ENCODE measurements at places on chromosomes 5 and 9.

GRCh38 chr5:53381-54174, 38.4 kb upstream of the PLEKHG4B start:
- no peak for DNase-seq

DNA sequence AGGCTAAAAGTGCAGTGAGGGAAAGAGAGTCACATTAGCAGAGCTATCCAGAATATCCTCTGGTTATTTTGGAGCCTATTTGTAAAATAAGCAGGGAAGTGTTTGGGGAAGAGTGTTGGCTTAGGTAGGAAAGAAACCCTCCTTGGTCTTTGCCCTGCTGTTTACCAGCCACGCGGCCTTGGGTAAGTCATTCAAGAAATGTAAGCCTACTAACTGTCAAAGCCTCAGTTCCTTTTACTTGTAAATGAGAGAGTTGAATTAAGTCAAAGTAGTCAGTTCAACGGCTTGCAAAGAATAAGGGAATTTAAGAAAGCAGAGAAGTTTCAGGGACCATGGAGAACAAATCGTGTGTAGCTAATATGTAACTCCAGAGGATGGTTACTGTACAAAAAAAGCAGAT, 75.8 kb upstream of the TNC start:
- no peak for DNase-seq

DNA sequence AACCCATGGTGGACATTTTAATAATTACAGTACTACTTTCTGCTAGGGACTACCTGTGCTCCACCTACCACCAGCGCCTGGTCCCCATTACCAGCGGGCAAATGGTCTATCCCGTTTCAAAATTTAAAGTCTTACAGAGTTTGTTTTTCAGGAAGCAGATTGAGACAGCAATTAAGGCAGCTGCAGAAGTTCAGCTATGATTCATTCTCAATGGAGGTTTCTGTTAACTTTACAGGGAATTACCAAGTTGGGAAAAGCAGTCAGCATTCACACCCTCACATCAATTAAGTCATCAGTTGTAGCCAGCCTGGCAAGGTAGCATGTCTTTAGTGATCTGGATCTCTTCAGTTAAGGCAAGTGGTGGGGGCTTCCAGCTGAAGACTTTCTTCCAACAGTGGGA, 410.6 kb upstream of the DAB2 start:
- no peak for DNase-seq

DNA sequence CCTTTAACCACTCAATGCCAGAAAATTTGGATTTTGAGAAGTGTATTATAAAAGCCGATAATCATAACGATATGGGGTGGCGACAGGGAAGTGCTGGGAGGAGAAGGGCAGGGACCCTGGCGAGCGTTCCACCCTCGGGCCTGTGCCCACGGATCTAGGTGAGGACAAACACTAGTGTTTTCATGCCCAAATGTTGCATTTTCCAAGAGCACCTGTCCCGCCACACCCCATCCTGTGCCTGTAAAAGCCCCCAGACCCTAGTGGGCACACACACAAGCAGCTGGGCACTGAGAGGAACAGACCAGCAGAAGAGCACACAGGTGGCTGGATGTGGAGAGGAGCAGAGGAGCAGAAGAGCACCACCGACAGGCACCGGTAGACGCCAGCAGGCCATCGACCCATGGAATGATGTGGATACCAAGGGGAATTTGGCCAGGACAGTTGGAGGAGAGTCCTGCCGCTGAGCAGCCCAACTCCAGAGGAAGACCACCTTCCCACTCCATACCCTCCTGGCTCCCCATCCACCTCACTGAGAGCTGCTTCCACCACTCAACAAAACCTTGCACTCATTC, 315.0 kb downstream of the EDIL3 start:
- DNase-seq, result no peak

GRCh38 chr5:8720506-8720905, 825.4 kb downstream of the SEMA5A start:
- no peak for DNase-seq

GRCh38 chr5:75482482-75482881, 28.9 kb downstream of the CERT1 start:
- no peak for DNase-seq

GRCh38 chr5:40587376-40587775, 92.3 kb upstream of the PTGER4 start:
- no peak for DNase-seq

DNA sequence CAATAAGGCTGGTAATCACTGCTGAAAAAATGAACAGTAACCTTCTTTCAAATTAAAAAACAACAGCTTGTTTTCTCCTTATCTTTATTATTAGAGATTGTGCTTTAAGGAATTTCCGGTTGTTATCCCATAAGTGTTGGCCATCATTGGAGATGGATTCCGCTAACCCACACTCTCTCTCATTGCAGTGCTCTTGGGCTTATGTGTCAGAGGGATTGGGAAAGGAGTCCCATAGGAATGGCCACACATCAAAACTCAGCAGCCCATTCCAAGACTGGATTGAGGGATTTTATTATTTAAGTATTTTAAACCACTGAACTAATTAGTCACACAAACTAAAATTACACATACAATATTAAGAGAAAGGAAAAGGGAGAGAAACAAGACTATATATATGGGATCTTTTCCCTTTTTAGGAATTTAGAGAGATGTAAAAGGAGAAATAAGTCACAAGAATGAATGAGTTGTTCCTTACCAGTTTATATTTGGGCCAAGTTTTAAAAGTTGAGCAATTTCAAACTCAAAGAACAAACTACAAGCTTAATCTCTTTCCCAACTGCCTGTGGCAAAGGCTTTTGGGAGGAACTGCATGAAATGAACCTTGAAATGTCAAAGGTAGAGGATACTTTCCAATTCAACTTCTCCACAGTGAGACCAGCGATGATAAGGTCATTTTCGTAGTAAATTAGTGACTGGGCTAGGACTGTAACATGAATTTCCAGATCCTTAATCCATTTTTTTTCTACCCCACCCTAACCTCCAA, 2.4 kb downstream of the SPINK6 start:
- DNase-seq, result no peak

- no peak for DNase-seq
These were observed 140.8 kb downstream of the CEMIP2 start for GRCh38 chr9:71627537-71627936.

DNA sequence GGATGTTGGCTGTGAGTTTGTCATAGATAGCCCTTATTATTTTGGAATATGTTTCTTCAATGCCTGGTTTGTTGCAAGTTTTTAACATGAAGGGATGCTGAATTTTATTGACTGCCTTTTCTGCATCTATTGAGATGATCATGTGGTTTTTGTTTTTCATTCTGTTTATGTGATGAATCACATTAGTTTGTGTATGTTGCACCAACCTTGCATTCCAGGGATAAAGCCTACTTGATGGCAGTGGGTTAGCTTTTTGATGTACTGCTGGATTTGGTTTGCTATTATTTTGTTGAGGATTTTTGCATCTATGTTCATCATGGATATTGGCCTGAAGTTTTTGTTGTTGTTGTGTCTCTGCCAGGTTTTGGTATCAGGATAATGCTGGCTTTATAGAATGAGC, 225.6 kb downstream of the PCSK1 start:
- DNase-seq, result no peak

- no peak for DNase-seq
These were observed 29.3 kb upstream of the MINAR2 start for GRCh38 chr5:129718471-129719090.

GRCh38 chr9:129656795-129657390, 8.6 kb upstream of the PRRX2 start:
- no peak for DNase-seq

DNA sequence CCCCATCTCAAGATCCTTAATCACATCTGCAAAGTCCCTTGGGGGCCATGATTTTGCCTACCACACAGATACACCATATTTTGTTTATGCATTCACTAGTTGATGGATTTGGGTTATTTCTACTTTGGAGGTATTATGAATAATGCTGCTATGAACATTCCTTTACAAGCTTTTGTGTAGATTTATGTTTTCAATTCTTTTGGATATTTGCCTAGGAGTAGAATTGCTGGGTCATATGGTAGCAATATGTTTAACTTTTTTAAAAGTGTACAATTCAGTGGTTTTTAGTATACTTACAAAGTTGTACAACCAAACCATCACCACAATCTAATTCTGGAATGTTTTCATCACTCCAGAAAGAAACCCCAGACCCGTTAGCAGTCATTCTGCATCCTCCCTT, 7.8 kb upstream of the ANP32B start:
- DNase-seq, result no peak

DNA sequence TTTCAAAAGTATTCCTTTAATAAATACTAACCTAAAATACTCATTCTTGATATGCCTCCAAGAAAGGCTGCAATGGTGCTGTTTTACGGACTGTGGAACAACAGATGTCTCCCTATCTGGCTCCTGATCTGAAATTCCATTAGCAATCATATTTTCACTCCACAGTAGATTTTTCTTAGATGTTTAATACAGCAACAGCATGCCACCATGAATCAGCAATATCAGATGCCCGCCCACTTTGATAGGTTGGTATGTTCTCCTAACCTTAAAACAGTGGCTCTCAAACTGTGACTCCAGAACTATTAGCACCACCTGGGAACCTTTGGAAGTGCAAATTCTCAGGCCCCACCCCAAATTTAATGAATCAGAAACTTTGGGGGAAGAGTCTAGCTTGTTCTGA, 110.2 kb downstream of the MLLT3 start:
- DNase-seq, result no peak

DNA sequence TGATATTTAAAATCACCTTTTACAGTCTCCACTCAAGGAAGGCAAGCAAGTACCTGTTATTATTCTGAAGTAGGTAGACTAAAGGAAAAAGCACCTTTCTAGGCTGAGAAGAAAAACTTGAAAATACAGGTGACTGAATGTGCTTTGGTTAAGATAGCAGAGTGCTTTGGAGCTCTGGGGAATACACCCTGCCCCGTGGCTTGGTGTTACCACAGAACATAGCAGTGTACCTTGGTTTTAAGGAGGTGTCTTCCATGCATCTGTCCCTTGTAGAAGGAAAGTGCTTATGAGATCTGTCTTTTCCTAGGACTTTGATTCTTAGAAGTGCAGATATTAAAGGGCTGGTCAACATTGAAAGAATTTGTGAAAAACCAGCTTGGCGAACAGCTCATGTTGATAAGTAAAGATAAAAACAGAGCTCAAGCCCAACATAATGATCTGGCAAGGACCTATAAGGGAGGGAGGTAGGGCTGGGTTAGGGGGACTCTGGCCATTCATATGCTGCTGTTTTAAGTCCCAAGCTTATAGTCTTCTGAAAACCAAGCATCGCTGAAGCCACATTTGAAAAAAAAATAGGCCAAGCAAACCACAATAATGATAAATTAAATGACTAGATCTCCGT, 66.8 kb downstream of the ZNF608 start:
- no peak for DNase-seq

GRCh38 chr9:83956436-83957247, 23.4 kb downstream of the HNRNPK start:
- peak; percentile 59 for DNase-seq

GRCh38 chr5:38871790-38872551, 26.2 kb downstream of the OSMR start:
- no peak for DNase-seq

DNA sequence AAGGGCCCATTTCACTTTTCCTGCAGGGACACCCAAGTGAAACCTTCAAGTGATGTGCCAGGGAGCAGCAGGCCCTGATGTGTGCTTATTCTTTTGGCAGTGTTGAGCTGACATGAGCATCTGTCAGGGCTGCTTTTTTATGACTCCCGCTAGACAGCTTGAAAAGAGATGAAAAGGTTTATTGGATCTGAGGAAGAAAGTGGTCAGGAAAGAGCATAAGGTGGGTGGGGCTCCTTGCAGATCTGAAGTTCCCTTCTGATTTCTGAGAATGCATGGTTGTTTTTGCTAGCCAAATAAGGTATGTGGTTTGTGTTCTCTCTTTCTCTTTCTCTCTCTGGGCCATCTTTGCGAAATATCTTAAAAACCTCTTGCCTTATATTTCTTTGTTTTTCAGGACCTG, 316.1 kb downstream of the DMRT2 start:
- DNase-seq, result no peak

GRCh38 chr5:164336906-164337305, 831.5 kb downstream of the MAT2B start:
- no peak for DNase-seq

DNA sequence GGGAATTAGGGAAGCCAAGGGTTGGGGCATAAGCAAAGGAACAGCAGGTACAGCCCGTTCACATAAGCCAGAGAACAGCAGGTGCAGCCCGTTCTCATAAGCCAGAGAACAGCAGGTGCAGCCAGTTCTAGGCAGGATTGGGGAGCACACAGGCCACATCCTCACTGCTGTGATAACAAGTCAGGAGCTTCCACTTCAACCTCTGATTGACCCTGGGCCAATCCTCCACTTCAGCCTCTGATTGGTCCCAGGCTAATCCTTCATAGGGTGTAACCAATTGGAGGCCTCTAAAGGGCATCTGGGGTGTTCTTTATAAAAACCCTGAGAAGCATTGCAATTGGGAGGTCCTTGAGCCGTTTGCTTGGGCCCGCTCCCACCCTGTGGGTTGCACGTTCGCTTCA, 27.5 kb downstream of the CEL start:
- DNase-seq, result no peak

- DNase-seq, result no peak
These were observed 156.4 kb downstream of the CWC27 start for GRCh38 chr5:64925123-64925522.

- DNase-seq, result peak; percentile 19
These were observed 30.6 kb upstream of the IQGAP2 start for GRCh38 chr5:76372323-76373054.

DNA sequence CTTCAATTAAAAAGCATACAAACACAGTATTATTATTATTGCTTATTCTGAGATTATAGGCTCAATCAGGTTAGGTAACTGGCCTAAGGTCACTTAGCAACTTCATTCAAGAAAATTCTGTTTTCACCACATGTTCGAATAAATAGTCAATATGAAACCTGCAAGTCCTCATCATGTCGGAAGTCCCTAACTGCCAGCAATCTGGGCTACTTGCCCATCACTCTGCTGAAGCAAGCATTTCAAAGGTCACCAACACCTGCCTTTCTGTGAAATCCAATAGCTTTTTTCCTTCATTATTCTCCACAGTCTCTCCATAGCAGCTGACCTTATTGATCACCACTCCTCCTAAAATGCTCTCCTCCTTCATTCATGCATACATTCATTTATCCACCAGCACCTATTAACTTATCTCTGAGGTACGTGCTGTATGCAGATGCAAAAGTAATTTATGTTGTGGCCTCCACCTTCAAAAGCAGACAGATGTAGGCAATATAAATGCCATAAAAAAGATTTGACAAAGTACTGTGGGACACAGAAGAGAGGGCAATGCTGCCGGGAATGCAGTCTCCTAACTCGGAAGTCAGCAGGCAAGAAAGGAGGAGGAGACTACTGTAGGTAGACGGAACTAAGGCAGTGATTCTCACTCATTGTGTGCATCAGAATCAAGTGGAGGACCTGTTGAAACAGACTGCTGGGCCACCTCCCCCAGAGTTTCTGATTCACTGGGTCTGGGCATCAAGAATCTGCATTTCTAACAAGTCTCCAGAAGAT, 310.9 kb downstream of the BNC2 start:
- DNase-seq, result no peak

GRCh38 chr5:142065273-142065672, 43.3 kb upstream of the NDFIP1 start:
- no peak for DNase-seq

DNA sequence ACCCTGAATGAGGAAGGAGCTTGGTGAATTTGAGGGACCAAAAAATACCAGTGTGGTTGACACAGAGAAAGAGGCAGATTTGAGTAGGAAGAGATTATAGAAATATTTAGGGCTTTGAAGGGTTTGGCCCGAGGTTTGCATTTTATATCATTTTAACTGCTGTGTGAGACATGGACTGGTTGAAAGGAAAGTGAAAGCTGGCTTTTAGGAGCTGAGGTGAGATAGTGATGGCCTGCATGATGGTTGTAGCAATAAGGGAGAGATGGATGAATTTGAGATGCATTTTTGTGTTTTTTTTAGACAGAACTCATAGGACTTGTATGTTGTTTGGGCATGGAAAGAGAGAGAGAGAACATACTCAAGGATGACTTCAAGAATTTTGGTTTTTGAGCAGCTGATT, 21.7 kb downstream of the FER start:
- DNase-seq, result no peak
